ENCODE measurements at places on chromosomes 3 and 15.
A peak's percentile ranks its signal among the peaks of the same experiment; 100 is the strongest.

DNA sequence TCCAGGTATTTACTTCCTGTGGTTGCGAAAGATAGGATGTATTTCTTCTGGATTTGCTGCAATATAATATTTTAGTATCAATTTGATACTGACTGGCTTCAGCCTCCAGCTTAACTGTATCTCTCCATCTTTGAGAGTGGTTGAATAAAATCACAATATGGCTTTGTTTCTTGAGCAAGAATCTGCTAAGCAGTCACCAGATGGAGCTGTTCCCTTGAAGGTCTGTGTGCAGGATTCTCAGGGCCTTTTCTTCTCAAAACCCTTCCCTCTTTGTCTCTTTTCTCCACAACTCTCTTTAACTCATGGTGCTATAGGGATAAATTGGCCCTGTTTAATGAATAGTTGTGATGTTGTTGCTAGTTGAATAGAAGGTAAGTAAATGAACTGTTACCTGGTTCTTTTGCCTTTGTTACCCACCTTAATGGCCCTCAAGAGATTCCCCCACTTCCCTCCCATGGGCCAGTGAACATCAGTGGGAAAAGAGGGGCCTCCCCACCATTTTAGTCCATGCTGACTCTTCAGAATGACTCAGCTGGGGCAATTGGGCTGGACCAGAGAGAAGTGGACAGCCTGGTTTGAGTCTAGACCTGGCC is 34.8 kb upstream of the RAB6B start:
- DNase-seq: peak; percentile 80

GRCh38 chr3:114809668-114810413 is 337.2 kb downstream of the ZBTB20 start:
- peak; percentile 71 for DNase-seq

DNA sequence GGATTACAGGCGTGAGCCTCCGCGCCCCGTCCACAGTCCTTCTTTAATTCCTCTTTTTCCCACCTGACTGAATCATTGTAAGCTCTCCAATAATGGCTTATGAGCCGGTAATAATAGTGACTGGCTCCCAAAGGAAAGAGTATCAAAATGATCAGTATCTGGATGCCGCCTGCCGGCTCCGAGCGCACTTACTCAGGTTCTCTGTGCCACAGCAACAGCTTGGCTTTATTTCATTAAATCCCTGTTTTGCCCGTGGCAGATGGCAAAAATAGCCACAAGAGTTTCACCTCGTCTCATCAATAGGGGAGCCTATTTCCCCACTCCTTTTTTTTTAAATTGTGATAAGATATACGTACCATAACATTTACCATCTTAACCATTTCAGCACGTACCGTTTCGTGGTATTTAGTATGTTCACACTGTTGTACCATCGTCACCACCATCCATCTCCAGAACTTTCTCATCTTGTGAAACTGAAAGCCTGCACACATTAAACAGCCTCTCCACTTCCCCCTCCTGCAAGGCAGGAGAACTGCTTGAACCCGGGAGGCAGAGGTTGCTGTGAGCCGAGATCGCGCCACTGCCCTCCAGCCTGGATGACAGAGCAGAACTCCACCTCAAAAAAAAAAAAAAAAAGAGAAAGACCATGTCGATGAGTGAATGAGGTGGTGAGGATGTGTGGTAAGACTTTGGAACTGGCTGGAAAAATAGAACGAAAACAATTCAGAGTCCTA is 80.7 kb upstream of the DLG1 start:
- DNase-seq: no peak

DNA sequence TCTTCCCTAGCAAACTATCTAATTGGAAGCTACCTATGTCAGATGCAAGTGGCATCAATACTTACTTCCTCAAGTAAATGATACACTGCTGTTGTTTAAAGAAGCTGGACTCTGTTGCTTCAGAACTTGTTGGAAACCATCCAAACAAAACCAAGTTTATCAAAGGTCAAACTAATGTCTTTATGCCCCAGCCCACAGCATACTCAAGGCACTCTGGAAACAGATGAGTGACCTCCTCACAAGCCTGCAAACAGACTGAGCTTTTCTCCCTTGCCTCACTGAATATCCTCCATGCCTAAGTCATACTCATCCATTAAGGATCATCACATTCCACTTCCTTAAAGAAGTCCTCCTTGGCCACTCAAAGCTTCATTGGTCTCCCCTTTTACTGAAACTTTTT is 107.4 kb upstream of the ACP3 start:
- DNase-seq: no peak

DNA sequence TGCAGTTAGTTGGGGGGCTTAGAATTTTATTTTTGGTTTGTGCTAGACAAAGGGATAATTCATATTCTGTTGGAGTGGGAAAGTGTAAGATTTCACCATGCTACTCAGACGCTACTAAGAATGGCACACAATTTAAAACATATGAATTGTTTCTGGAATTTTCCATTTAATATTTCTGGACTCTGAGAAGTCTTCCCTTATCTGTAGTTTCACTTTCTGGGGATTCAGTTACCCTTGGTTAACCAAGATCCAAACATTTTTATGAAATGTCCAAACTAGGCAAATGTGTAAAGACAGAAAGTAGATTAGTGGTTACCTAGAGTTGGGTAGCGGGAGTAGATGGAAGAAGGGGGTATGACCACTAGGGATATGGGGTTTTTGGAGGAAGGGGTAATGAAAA is 53.1 kb downstream of the TCF12 start:
- peak; percentile 35 for DNase-seq

GRCh38 chr3:65625305-65625704 is 413.4 kb downstream of the MAGI1 start:
- DNase-seq: peak; percentile 49

GRCh38 chr3:20353286-20353685 is 167.3 kb upstream of the SGO1 start:
- no peak for DNase-seq

- DNase-seq: no peak
Observed at GRCh38 chr3:159244933-159245332, 443.1 kb downstream of the MFSD1 start.

GRCh38 chr15:55654561-55655031 is 66.5 kb upstream of the PYGO1 start:
- peak; percentile 75 for DNase-seq

DNA sequence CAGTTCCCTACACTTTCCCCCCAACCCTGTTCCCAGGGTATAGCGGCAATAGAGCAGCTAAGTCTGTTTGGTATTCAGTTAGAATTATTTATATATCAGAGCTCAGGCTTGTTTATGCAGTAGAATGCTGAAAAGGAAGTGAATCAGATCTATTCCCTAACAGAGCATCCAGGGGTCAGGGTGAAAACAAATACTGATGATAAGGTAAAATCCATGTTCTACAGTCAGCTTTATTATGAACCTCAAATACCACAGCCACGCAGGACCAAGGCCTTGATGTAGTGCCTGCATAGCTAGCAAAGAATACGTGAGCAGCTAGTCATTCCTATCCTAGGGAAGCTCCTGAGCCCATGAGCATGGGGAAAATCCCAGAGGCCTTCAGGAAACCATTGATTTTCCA is 229.7 kb upstream of the ICE2 start:
- peak; percentile 99 for DNase-seq

DNA sequence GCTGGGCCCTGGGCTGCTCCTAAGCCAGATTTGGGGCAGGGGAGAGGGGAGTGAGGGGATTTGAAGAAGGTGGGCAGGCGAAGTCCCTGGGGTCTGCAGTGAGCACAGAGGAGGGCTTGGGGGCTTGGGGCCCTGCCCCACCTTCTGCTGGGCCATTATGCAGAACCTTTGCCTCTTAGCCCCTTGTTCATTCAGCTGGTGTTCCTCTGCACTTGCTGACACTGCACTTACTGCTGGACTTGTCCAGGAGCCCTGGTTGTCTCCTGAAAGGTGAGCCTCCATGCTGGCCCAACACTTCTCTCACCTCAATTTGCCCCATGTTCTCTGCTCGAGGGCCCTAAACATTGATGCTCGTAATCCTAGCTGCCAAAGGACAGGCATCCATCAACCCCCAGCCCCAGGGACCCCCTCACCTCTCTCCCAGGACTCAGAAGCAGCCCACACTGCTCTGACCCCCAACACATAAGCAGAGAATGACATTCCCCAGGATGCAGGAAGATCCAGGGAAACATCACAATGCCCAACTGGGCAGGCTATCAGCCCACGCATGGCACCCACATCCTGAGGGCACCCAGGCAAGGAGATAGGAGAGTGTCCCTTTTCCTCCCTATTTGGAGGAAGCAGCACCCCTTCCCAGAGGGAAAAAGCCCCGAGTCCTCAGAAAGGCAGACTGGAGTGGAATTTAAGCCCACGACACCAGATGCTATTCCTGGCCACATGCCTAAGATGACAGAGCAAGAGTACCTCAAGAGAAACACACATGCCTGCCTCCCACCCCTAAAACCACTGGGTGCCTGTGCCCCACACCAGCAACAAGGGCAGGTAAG is 76.8 kb downstream of the ADCY5 start:
- DNase-seq: no peak

GRCh38 chr15:37134699-37135131 is 34.4 kb upstream of the MEIS2 start:
- peak; percentile 47 for DNase-seq

DNA sequence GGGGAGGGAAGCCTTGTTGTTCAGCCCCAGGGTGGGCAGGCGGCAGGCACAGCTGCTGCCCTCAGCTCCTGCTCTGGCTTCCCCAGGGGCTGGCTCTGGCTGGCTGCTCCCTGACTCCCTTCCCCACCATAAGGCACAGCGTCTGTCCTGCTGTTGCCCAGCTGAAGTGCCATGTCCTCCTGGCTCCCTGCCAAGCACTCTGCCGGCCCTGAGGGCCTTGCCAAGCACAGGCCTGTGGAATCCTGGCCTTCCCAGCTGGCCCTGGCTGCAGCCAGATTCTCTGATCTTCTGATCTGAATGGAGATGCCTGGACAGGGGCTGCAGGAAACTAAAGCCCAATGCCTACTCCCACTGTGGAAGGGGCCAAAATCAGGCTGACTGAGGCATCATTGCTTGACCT is 1.1 kb downstream of the IQCF6 start:
- DNase-seq: no peak

- DNase-seq: no peak
Observed at GRCh38 chr3:182276512-182276911, 516.8 kb upstream of the ATP11B start.

DNA sequence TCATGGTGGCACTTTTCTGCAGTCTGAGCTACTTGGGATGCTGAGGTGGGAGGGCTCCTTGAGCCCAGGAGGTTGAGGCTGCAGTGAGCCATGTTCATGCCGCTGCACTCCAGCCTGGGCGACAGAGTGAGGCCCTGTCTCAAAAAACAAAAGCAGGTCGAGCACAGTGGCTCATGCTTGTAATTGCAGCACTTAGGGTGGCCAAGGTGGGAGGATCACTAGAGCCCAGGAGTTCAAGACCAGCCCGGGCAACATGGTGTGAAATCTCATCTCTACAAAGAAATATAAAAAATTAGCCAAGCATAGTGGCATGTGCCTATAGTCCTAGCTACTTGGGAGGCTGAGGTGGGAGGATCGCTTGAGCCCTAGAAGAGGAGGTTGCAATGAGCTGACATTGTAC is 10.0 kb downstream of the UBAP1L start:
- no peak for DNase-seq

DNA sequence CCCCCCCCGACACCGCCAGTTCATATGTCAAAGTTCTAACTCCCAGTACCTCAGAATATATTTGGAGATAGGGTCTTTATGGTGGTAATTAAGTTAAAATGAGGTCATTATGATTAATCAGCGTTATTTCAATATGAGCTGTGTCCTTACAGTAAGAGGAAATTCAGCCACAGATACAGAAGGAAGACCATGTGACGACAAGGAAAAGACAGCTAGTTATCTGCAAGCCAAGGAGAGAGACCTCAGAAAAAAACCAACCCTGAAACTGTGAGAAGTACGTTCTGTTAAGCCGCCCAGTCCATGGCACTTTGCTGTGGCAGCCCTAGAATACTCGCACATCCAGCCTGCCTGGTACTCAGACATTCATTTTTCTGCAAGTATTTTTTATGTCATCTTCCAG is 62.3 kb upstream of the ARL8B start:
- no peak for DNase-seq

DNA sequence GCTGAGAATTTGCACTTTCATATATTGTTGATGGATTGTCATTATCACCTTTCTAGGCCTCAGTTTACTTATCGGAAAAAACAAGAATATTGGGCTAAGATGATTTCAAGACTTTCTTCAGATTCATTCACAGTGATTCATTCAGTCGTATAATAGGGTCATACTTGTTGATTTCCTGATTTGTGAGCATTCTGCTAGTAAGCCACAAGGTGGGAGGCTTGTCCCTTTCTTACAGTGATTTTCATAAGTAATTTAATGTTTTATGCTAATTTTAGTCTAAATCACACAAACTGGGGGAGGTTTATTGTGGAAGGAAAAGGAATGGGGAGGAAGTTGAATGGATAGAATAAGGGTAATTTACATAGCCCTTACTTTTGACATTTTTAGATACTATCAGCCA is 126.8 kb upstream of the GOLGA6L4 start:
- DNase-seq: peak; percentile 61

- no peak for DNase-seq
Observed at GRCh38 chr3:134883697-134884385, 88.8 kb downstream of the EPHB1 start.

- no peak for DNase-seq
Observed at GRCh38 chr3:169841171-169841570, 28.5 kb upstream of the LRRC34 start.

DNA sequence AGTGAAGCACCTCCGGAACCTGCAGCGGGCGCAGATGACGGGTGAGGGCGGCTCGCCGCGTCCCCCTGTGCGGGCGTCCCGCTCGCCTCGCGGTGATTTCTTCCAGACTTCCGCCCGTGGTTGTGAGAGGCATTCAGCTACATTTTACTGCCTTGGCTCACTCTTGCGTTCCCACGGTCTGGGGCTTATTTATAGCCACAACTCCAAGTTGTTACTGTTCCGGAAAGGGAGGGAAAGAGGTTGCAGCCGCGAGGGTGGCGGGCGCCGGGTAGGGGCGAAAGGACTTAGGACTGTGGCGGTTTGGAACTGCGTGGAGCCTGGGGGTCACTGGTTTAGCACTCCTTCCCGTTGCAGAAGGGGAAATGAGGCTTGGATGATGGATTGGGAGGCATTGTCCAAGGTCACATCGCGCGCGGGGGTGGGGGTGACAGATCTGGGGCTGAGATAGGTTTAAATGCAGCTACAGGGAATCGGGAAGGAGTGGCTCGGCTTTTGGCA is 1.1 kb downstream of the HES1 start:
- peak; percentile 83 for DNase-seq

- DNase-seq: peak; percentile 70
Observed at GRCh38 chr3:133040696-133041523, 2.7 kb downstream of the TMEM108 start.

- no peak for DNase-seq
Observed at GRCh38 chr15:60052796-60053195, 48.7 kb downstream of the FOXB1 start.

GRCh38 chr15:66766282-66767230 is 64.5 kb downstream of the SMAD6 start:
- peak; percentile 75 for DNase-seq

- DNase-seq: no peak
Observed at GRCh38 chr3:13801361-13802204, 78.3 kb downstream of the WNT7A start.

GRCh38 chr3:64097920-64098319 is 74.6 kb upstream of the PSMD6 start:
- no peak for DNase-seq

DNA sequence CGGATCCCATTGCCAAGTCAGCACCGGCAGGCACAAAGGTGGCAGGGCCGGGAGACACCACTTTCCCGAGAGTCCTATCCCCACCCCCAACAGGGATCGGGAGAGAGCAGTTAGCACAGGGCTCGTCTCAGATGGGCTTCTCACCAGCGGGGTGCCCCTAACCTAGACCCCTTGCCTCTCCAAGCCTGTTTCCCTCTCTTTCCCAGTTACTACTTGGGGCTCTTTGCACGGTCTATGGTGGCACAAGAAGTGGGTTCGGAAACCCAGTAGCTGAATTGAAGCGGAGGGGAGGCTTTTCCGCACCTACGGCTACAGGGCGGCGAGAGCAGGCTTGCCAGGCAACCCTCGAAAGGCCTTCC is 383 bp upstream of the EFCC1 start:
- no peak for DNase-seq

All from iris pigment epithelial cell (primary cell).